Coronary artery (tissue), 2 donors: ENCODE measurements at places on chromosomes 16 and 17.

DNA sequence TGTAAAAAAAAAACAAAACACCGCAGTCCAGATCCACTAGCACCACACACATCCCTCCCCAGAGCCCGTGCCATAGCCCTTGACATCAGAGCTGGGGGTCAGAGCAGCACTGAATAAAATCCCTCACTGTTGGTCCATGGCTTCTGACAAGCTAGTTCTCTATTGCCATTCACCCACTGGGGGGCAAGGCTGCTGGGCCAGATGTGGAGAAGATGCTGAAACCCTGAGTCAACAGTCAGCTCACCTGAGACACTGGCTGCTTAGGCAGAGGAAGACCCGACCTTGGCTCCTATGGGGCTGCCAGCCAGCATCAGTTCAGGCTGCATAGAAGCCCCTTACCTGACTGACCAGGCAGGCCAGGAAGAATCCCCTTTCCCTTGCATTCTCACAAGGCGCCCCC lies 228.2 kb downstream of the SOX9 start:
- no peak for DNase-seq

GRCh38 chr17:45425125-45425983 lies 7.3 kb downstream of the ARHGAP27 start:
- no peak for DNase-seq

- DNase-seq: peak; percentile 70
Observed at GRCh38 chr17:19390951-19391350, 4.0 kb upstream of the MFAP4 start.

DNA sequence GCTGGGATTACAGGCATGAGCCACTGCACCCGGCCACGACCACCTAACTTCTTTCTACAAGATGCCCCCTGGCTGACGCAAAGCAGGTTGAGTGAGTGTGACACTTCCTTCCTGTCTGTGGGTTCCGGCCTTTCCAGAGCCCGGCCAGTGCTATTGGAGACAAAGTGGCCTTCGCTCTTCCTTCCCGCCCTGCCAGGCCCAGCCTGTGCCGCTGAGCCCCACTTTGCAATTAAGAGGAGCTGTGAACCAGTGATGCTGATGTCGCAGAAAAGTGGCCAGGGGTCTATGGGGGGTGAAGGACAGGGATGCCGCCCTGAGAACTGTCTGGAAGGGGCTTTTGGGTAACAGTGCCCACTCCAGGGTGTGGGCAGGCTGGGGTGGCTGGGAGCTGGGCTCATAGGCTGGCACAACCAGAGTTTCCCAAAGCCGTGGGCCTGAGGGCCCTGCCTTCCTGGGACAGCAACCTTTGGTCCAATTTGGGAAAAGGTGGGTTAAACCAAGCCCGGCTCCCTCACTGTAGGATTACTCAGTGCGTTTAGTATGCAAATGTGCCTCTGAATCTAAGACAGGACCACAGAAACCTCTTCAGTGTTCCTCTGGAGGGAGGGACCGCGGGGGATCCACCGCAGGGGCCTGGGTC lies 174.9 kb downstream of the SEC14L1 start:
- DNase-seq: no peak

GRCh38 chr16:1152651-1153259 lies at the start of gene CACNA1H:
Gene CACNA1H (plus strand): TSS chr16:1153106. CDS start chr16:1153738, 632 bp downstream.
- no peak for DNase-seq

- DNase-seq: no peak
Observed at GRCh38 chr16:85924675-85925074, 25.7 kb downstream of the IRF8 start.

GRCh38 chr17:47729476-47729875 lies 3.6 kb upstream of the TBX21 start:
- DNase-seq: no peak

DNA sequence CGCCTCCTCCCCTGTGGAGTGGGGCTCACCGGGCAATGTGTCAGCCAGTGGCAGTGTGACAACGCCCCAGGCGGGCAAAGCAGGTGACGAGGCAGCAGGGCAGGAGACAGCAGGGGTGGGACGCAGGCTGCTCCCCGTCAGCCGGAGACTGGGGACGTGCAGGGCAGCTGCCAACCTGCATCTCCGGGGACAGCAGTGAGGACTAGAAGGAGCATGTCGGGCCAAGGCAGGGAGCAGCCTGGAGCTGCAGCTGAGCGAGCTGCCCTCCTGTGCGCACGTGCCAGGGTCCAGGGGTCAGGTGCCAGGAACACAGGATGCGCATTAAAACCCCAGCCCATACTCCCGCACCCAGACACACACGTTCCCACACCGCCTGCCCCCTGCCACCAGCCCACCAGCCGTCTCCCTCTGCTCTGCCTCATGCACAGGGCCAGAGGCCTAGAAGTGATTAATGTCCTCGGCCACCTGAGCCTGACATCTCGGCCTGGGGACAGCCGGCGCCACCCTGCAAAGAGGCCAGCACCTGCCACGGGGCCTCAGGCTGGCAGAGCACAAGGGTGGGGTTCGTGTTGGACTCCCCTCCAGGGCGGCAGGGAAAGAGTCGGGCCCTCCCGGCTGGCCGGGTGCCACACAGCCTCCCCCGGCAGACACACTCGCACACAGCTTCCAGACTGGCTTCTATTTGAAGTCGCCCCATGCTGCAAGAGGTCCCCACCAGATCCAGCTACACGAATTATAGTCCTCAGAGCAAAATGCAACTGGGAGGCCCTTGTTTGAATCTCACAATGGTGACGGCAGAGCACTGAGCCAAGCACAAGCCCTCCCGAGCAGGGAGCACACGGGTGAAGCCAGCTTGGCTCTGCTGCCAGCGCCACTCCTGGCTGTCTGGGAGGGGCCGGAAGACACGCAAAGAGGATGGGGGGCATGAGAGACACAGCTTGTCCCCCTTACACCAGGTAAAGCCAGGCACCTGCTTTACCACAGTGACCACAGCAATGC lies 90.4 kb downstream of the RBFOX3 start:
- no peak for DNase-seq

DNA sequence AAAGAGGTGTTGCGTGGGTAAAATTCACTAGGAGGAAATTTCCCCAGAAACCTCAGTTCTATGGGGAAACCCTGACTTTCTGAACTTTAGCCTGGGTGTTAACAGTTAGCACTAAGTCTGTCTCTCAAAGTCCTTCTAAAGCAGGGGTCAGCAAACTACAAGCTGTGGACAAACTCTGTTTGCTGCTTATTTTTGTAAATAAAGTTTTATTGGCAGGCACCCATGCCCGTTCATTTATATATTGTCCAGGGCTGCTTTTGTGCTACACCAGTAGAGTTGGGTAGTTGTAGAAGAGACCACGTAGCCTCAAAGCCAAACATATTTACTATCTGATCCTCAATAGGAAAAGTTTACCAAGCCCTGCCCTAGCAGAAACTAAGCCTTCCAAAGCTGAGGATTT lies 159.7 kb downstream of the USP31 start:
- no peak for DNase-seq

DNA sequence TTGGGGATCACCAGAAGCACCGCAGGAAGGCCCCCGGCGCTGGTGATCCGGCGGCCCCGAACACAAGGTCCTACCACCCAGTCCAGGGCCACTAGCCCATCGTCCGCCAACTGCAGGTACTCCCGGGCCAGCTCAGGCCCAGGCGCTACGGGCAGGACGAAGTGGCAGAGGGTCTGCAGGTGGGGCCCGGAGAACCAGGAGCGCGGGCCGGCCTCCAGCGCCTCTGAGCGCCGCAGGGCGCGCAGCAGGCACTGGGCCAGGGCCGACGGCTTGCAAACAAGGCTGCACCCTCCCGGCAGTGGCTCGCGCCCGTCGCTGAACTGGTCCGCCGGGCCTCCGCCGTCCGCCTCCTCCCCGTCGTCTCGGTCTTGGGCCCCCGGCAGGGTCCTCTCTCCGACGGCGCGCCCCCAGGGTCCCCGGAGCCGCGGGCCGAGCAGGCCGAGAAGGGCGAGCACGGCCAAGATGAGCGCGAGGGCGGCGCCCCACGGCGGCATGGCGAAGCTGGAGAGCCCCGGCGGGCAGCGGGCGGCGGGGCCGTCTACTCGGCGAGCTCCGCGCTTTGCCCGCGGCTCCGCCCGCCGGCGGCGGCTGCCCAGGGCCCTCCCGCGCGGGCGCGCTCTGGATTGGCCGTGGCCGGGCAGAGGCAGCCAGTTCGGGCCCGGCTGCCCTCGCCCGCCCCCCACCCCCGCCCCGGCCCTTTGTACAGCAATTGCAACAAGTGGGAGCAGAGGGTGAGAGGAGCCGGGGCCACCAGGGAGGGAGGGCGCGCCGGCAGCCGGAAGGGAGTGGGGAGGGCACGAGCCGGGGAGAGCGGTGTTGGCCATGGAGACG lies at the start of gene ABHD15:
Gene ABHD15, minus strand, starts transcription at position 565 of the 831 bp plus-strand sequence. Its CDS starts 71 bp downstream, at position 494.
- peak; percentile 84 for DNase-seq

- DNase-seq: no peak
Observed at GRCh38 chr17:3754458-3755334, 31.0 kb downstream of the HASPIN start.

DNA sequence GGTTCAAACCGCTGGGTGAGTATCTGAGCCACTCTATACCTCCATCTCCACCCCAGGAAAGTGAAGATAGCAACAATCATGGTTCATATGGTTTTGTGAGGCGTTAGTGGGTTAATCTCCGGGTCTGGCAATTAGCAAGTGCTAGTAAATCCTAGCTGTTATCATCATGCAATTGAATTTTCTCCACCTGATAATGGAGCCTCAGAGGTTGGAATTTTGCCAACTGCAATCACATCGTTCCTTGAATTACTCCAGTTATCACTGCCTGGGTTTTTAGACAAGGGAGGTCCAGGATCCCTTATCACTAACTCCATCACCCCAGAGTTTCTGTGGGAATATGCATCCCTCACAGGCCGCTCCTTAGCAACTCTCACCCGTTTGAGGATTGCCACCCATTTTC lies 311.5 kb downstream of the RBFOX1 start:
- DNase-seq: no peak

DNA sequence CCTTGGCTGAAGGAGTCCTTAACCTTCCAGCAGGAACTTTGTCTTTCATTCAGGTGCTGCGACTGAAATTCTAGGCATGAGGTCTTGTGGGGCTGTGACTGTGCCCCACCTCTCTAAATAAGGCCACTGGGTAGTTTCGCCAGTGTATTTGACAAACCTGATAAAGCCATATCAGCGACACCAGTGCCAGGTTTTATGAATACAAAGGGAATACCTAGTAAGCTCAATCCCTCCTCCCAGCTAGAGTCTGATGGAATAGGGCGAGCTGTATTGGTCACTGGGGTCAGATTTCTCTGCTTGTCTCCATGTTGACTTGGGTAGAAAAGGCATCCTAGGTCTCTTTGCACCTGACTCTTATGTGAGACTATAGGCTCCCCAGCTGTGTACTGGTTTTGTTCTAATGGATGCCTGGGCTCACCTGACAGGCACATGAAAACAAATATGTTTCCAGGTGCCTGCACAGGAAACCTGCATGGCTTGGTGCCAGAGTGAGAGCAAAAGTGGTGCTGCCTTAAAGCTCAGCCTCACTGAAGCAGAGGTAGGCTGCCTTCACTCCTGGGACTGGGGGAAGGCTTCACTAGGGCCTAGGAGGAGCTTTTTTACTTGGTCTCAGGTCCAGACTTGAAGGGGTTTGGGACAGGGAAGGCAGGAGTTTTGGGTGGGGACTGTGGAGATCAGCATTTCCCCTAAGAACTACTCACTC lies 8.3 kb downstream of the SLC7A6 start:
- DNase-seq: no peak

GRCh38 chr16:89759746-89760340 lies 38.5 kb downstream of the ZNF276 start:
- no peak for DNase-seq

DNA sequence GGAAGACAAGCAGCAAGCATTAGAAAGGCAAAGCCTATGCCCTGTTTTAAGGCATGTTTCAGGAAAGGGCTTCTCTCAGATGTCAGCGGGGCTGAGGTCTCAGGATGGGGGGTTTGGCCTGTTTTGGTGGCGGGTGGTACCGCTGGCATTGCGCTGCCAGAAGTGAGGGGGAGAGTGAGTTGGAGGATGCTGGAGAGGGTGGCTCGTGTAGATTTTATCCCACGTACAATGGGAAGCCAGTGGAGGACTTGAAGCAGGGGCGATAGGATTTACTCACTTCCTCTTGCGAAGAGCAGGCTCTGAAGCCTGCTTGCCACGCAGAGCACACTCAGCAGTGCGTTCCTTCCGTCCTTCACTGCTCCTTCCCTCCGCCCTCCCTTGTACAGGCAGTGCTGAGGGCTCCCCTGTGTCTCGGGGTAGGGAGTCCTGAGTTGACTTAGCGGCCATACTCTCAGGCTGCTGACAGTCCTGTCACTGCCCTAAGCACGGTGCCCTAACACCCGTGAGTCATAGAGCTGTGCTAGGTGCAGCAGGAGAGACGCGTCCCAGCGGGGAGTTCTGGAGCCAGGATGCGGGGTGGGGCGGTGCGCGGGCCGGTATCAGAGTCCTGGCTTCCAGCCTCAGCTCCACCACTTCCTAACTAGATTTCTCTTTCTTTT lies 113.1 kb downstream of the SNX29 start:
- no peak for DNase-seq

- DNase-seq: no peak
Observed at GRCh38 chr17:80345841-80346497, 69.0 kb upstream of the ENDOV start.
